Activated CD8-positive, alpha-beta T cell treated with anti-CD3 and anti-CD28 coated beads for 36 hours (primary cell): ENCODE measurements at places on chromosomes 3 and 15. TPM values are rescaled to one million over a fixed set of nuclear protein-coding genes. Genes with fewer than 3 reads are reported as not detected.

DNA sequence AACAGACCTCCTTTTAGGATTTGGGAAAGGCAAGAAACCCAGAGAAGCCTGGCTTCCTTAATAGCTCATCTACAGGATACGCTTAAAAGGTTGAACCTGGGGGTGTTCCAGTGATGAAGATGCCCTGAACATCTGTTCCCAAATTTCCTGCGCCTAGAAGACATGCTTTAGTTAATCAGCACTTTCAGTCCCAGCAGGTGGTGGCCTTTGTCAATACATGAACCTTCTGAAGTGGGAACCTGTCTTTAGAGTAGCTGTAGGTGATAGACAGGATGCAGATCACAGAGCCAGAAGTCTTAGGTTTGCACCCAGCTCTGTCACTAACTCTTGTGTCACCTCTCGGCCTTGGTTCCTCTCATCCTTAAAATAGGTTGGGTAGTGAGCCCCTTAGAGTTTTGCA, 149.7 kb upstream of the SYNPR start:
- no peak for DNase-seq

- DNase-seq = no peak
Observed at GRCh38 chr3:33575311-33575710, 135.1 kb upstream of the UBP1 start.

GRCh38 chr3:45547764-45548680, 46.5 kb upstream of the LIMD1 start:
- DNase-seq = no peak

DNA sequence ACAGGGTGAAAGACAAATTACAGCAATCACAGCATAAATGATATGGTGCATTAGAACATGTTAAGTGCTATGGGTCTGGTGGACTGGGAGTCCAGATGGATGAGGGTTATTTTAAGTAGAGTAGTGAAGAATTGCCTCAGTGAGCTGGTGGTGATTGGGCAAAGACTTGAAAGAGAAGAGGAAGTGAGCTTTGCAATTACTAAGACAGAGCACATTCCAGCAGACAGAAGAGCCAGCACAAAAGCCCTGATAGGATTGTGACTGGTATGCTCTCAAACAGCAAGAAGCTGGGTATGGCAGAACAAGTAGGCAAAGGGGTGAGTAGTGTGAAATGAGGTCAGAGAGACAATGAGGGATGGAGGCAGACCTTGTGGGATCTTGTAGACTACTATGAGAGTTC, 2.1 kb upstream of the ACKR4 start:
- no peak for DNase-seq

GRCh38 chr3:51705276-51706020, 1.4 kb upstream of the GRM2 start:
- no peak for DNase-seq

Gene LYZL4
- total RNA-seq = not detected

GRCh38 chr3:168952551-168952950, 711.0 kb downstream of the MECOM start:
- DNase-seq = no peak

- DNase-seq = no peak
Observed at GRCh38 chr3:123188058-123188457, 13.7 kb upstream of the SEC22A start.

Gene KBTBD12
- not detected for total RNA-seq

- DNase-seq = no peak
Observed at GRCh38 chr3:56115698-56116097, 352.6 kb downstream of the ERC2 start.

- DNase-seq = peak; percentile 35
Observed at GRCh38 chr3:188152660-188153436, 1.1 kb upstream of the LPP start.

Gene LTK
- 0.81 TPM for total RNA-seq

DNA sequence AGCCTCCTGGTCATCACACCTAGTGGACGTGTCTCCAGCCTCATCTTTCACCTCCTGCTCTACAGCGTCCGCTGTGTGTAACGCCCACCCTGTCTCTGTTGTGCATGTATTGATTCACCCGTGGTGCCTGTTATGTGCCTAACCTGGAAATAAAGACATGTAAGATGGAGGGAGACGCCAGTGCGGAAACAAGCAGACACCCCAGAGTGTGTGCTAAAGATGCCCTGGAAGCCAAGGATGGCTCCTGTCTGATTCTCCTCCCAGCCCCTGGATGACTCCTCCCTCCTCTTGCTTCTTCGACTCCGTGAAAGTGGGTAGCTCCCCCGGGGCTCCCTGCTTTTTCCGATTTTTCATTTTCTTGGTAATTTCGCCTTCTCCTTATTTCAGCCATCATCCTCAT, 241.8 kb downstream of the ADAMTS17 start:
- DNase-seq = no peak

DNA sequence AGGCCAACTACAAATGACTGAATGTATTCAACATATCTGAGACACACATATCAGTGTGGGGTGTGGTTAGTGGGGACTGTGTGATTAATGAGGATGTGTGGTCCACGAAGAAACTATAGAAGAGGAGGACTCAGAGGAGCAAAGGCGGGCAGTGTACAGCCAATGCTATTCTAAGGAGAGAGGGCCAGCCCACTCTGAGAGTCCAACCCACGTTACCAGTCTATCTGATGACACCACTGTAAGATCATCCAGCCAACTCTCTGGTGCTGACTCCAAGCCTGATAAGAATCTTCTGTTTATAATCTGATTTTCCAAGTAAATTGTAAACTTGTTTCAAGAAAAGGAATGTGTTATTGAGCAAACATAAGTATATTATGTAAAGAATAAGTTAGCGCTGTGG, 47.2 kb downstream of the MCF2L2 start:
- DNase-seq = no peak

Gene SEMA3G
- total RNA-seq = not detected

DNA sequence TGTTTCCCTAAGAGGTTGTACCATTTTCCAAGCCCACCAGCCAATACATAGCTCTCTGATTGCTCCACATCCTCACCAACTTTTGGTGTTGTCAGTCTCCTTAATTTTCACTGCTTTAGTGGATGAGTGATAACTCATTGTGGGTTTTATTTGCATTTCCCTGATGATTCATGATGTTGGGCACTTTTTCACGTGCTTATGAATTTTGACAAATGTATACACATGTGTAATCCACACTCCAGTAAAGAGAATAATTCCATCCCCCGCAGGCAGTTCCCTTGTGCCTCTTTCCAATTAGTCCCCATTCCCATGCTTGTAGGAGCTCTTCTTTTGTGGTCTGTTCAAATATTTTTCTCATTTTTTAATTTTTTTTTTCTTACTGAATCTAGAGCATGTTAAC, 52.4 kb downstream of the ANP32A start:
- DNase-seq = no peak

DNA sequence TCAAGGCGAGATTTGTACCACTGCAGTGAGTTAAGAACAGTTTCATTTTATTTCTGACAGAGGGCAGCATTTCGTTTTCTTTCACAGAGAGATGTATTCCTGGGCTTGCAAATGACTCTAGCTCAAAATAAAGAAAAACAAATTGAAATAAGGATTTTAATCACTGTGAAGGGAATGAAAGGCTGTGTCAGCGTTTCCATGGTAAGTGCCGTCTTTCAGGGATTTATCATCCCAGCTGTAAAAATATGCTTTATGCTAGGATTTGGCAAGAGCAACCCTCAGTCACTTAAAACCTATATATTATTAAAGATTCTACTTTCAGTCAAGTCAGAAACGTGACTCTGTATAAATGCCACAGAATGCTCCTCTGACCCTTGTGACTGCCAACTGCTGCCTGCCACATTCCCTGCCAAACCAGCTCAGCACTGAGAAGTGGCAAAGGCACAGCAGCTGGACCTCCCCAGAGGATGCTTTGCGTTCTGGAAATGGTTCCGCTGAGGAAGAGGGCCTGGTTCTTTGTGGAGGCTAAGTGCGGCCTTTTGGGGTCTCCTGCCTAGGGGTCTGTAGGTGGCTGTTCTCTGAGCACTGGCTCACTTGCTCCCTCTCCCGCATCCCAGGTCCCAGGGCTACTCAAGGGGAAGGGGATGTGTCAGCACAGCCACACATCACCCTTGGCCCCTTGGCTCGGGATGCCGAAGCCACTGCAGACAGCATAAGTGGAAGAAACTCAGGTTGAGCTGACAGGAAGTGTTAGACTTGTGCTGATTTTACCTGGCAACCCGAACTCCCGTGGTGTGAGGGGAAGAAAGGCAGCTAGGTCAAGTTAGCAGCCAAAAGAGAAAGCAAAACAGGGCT, 56.6 kb upstream of the POMGNT2 start:
- peak; percentile 49 for DNase-seq

- peak; percentile 57 for DNase-seq
Observed at GRCh38 chr3:30475038-30475808, 131.2 kb upstream of the TGFBR2 start.

DNA sequence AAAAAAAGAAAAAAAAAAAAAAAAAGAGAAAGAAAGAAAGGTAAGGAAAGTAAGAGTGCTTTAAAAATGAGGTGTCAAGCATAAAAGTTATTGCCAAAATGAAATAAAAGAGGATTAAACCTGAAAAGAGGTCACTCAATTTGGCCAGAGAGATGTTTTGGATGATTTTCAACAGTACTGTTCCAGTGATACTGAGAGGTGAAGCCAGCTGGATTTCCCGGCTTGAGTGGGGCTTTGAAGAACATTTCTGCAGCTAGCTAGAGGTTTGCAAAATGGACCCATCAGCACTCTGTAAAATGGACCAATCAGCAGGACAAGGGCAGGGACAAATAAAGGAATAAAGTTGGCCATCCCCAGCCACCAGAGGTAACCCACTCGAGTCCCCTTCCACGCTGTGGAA, 128.5 kb downstream of the LSAMP start:
- DNase-seq = no peak

Gene RHCG
- total RNA-seq = not detected

Gene LRRC49
- total RNA-seq = not detected

DNA sequence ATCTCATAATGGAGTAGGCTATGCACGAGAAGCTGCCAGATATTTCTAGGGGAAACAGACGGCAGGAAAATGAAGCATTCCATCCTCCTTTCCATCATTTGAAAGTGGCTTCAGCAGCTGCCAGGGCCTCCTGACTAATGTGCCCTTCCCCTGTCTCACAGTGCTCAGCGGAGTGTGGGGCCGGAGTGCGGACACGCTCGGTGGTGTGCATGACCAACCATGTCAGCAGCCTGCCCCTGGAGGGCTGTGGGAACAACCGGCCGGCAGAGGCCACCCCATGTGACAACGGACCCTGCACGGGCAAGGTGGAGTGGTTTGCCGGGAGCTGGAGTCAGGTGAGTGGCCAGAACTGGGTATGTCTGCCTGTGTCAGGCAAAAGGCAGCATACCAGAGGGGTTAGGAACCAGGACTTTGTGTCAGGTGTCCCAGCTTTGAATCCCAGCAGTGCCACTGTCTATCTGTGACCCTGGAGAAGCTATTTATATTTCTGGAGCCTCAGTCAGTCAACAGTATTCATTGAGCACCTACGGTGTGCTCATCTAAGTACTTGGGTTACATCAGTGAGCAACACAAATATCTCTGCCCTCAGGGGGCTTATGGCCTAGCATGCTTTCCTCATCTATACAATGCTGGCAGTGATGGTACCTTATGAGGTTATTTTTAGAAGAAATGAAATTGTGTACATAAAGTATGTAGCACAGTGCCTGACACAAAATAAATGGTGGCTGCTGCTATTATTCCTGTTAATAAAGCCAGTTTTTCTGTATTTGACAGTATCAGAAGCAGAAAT, 52.4 kb upstream of the NR2E3 start:
- no peak for DNase-seq

- no peak for DNase-seq
Observed at GRCh38 chr3:112815981-112816380, 30.7 kb downstream of the CD200R1L start.

Gene ROPN1B
- total RNA-seq = not detected

DNA sequence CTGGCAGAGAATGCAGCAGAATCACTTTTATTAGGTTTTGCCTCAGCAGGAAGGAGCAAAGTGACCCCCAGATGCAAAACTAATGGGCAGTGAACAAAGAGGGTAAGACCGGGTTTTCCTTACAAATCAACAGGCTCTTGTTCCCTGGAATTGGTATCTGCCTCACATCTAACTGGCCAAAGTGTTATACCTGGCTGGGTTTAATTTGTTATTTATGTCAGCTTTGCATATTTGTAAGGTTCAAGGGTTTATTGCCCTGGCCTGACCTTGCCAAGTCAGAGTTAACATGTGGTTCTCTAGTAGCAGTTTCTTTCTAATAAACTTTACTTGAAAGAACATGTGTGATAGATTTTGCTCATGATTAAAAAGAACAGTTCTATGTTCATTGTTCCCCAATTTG, 431.7 kb upstream of the NR2F2 start:
- DNase-seq = no peak

GRCh38 chr15:28103831-28104230, 4.7 kb upstream of the OCA2 start:
- DNase-seq = no peak

GRCh38 chr15:44726136-44726535, 10.2 kb upstream of the TRIM69 start:
- DNase-seq = peak; percentile 43

DNA sequence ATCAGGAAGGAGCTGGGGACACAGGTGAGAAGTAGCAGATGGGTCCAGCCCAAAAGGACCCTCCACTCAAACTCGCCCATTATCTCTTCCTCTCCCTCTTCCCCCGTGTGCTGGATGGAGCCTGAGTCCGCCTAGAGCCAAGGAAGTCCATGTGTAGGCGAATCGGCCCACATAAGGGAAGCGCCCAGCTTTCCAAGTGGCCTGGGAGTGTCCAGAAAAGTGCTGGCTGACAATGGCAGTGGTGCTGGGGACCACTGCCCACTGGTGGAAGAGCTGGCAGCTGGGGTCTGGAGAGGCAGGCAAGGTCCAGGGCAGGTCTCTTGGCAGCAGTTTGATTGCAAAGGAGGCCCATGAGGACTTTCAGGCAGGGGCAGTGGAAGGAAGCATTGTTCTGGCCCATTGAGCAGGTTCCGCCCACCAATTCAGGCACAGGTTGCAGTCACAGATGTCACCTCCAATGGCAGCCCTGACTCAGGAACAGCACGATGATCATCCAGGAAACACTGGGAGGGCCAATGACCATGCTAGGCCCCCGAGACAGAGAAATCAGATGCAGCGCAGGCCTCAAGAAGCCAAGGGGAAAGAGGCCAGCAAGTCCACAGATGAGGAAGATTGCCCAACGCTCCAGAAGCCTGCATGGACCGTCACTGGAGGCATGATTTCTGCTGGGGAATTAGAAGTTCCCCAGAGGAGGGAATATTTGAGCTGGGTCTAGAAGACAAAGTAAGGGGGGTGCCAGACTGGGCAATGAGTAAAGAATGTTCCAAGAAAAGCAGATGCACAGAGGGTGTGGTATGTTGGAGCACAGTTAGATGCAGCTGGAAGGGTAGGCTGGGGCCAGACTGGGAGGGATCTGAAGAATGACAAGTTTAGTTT, 3.0 kb downstream of the MFGE8 start:
- no peak for DNase-seq

Gene CHCHD6
- total RNA-seq = 21.2 TPM

Gene GOLGA8S
- total RNA-seq = 0.16 TPM

GRCh38 chr15:29825227-29825626, 3.0 kb upstream of the TJP1 start:
- peak; percentile 52 for DNase-seq

Gene USP19
- total RNA-seq = 41.6 TPM

Gene CSK
- total RNA-seq = 260 TPM
